ENCODE measurements at places on chromosomes 6 and 20.

DNA sequence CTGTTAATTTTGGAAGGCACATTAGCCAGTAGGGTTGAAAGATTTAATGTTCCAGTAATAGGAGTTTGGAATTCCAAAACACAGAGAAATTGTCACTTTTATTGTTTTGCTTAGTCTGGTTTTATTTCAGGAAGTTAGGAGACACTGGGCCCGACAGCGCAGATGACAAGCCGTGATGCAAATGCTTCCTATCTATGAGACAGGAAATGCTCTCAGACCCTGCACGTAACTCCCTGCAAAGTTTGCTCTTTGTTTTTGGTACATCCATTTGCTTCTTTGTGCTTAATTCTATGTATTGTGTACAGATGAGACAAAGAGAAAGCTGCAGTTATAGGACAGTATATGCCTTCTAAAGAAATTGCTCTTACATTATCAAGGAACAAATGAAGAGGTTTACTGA is 201.6 kb upstream of the SGK1 start:
- DNase-seq, result no peak

DNA sequence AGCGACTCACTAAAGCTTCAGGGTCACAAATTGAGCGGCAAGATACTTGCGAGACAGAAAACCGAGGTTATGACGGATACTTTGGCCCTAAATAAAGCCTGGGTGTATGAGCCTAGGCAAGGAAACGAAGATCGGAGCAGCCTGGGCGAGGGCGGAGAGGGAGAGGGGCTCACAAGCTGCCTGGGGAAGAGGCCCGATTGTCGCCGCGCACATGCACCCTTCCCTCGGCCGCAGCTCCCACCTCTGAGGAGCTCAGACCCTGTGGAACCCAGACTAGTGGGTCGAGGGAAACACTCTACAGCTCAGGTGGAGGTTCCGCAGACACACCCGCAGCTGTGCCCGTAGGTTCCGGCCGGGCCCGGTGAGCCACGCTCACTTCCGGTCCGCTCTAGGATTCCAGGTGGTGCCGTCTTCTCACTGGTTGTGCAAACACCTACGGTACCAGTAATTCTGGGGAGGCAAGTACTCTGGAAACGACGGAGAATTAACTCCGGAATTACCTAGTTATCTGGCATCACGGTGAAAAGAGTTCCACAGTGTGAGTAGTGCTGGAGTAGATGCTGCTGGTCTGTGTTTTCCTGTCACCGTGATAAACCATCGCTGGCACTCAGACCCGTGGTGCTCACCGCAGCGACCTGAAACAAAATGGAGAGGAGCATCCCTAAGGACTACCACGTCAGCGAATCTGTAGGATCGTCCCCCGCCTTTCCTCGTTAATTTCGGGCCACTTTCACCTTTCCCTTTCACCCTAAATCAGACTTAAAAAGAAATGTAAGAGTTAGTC is 61.5 kb downstream of the GPX5 start:
- peak; percentile 72 for DNase-seq

GRCh38 chr6:122399348-122400120 is at the start of gene HSF2:
Gene HSF2, plus strand, starts transcription at chr6:122399652. Its CDS starts 86 bp downstream, at chr6:122399738.
- DNase-seq, result peak; percentile 96

- no peak for DNase-seq
These were observed 764.8 kb upstream of the ADGRB3 start for GRCh38 chr6:67870321-67870720.

- peak; percentile 64 for DNase-seq
These were observed 49.7 kb upstream of the IL20RA start for GRCh38 chr6:137094411-137095008.

DNA sequence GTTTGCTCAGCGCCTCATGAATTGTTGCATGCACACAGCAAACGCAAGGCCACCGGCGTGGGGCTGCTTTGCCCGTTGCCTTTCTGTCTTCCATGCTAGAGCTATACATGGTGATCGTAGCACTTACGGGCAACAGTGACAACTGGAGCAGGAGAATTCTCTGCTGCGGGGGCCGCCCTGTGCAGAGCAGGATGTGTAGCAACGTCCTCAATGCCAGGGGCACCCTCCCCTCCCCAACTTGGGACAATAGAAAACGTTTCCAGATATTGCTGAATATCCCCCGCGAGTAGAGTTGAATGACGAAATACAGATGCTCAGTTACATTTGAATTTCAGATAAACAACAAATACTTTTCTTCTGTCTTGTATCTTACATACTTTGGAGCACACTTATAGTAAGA is 198.7 kb downstream of the TFAP2C start:
- DNase-seq, result no peak

DNA sequence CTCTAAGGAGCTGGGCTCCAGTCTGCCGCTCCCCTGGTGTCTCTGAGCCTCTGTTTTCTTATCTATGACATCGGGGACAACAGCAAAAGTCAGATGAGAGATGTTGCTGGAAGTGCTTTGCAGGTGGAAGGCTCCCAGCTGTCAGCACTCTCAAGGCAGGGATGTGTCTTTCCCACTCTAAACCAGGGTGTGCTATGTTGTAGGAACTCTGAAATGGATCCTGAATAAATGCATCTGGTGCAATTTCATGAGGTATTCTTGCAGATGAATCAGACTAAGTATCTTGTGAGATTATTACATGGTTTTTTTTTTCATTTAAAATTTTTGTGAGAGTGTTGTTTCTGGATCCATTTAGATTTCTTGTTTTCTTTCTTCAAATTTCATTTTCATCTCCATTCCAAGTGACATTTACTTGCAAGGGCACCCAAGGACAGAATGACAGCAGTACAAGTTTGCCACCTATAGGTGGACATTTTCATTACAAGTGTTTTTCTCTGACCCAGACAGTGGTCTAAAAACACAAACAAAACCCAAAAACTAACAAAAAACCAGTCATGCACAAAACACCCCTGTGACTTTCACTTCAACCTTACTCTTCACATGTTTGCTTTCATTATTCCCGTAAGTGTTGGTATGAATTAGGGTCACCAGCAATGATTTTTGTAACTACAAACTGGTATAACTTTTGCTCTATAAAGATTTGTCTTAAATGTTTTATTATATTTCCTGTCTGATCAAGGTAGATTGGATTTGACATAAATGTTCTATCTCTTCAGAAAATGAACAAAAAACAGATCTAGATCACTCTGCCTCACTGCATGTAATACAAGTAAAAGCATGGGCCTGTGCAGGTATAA is 14.7 kb upstream of the SIM1 start:
- no peak for DNase-seq

DNA sequence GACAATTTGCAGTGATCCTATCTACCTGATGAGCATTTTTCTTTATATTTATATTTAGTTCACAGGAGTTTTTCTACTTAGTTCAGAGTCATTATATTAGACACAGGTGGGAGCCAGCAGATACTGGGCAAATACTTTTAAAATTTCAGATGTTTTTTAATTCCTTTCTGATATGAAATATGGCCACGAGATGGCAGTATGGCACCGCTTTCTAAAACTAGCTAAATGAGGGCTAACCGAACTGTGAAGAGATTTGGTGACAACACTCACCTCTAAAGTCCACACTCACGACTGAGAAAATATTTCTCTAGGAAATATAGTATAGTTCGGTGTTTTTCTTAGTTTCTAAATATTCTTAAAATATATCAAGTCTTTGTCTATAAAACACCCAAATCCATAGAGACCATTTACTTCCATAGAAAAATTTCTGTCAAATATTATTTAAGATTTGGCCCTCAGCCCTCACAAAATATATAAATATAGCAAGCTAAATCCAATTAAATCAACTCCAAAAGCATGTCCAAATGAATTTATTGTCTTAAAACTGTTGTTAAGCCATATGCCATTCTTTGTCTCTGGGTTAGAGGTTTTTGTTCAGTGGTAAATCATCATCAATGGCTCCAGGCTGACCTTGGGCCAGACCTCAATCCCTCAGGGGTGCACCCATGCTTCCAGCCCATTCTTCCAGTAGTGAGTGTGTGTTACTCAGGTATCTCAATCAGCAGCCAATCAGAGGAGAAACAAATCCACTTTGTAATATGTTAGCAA is 63.6 kb downstream of the HUS1B start:
- DNase-seq, result peak; percentile 46

- no peak for DNase-seq
These were observed 133.7 kb downstream of the MYO6 start for GRCh38 chr6:75882734-75883133.

- DNase-seq, result no peak
These were observed 154.9 kb downstream of the OR2B2 start for GRCh38 chr6:27757307-27757706.

- DNase-seq, result no peak
These were observed 572 bp upstream of the ZDHHC14 start for GRCh38 chr6:157380458-157380778.

DNA sequence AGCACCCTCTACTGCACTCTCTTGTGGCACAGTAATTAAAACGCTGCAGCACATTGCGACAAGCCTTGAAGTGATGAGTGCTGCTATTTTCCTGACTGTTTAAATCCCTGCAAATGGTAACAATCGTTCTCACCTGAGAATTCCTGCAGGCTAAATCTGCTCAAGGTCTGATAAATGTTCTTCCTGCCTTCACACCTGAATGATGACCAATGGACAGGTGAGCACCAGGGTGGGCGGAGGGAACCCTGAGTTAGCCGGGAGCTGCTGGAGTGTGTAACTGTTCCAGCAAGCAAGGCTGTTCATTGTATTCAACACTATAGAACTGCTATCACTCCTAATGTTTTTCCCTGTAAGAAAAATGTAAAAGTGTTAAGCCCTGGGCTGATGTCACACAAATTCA is 4.0 kb downstream of the DACT2 start:
- no peak for DNase-seq

Measured in HEK293T (cell line).